ENCODE measurements at places on chromosomes 12 and 14. TPM values are rescaled to one million over a fixed set of nuclear protein-coding genes. Genes with fewer than 3 reads are reported as not detected.

DNA sequence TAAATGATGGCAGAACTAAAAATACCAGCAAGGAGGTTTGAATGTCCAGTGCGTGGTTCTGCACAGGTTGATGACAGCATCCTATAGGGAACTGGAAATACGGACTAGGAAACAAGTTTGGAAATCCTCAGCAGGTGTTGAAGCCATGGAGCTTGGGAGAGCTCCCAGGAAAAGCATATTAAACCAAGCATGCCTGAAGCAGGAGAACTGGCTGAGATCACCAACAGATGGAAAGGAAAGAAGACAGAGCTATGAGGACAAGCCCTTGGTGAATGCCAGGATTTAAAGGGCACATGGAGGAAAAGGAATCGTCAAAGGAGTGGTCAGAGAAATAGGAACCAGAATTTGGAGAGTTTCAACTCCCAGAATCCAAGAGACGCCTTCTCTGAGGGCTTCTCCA is 21.2 kb upstream of the ELK3 start:
- DNase-seq = no peak

- no peak for DNase-seq
These were observed 34.5 kb upstream of the NFYB start for GRCh38 chr12:104172570-104172947.

- DNase-seq = no peak
These were observed 3.7 kb downstream of the ZBTB1 start for GRCh38 chr14:64508215-64508776.

DNA sequence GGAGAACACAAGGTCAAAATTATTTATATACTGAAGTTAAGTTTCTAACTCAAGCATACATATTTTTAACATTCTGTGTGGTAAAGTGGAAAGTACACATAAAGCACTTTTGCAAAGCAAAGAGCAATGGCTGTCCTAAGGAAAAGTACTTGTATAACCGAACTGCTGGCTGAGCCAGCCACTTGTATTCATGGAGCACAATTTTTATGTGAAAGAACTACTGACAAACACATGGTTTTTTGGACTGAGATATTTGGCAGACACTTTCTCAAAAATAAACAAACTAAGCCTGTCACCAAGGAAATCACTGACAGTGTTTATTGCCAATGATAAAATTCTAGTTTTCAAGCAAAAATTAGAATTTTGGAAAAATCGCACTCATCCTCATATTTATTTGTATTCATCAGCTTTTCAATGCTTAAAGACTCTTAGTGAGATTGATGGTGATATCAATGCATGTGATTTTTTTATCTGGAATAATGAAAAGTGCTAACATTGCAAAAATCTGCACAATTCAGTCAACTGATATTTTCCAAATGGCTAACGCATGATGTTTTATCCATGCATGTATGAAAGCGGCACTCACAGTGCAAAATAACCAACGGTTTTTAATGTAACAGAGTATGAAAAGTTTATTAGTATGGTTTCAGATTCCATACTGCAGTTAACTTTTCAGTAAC is 125.3 kb downstream of the IPO8 start:
- no peak for DNase-seq

- DNase-seq = no peak
These were observed 1046.9 kb downstream of the AACS start for GRCh38 chr12:126112141-126112540.

GRCh38 chr12:19623751-19624399 is 184.6 kb downstream of the AEBP2 start:
- DNase-seq = no peak

DNA sequence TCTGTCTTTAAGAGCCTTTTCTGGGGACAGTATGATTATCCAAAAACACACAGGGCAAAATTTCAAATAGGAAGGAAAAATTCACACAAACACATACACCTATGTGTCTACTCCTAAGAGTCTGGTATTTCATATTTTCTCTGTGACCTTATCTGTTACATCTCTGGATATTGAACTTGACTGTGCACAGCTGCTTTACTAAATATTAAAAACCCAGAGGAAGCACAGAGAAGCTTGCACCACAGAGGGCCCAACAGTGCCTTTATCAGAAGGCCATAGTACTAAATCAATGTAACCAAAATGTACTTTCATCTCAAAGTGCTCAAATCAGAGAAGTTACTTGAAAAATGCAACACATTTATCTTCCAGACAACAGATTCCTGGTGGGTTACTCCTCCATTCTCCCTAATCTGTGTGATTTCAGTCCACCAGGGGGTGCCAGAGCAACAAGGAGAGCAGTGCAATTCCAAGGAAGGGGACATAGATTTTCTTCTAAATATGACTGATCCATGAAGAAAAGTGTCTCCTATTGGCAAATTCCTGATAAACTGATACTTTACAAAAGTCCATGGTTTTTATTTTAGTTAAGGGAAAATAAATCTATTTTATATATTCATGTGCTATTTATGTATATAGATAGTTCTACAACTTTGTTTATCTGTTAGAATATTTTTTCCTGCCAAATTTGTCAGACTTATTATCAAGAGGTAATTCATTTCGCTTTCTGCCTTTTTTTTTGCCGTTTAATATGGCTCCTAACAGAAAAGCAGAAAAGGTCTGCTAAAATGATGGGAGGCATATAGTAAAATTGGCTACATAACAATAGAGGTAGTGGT is 617.6 kb downstream of the LRFN5 start:
- DNase-seq = peak; percentile 63

Gene PARPBP
- total RNA-seq = 1.6 TPM

Gene METAP2
- 58.7 TPM for total RNA-seq

Gene PLCZ1
- not detected for total RNA-seq

Gene C1QL4
- total RNA-seq = 0.28 TPM
